HT1080 (cell line): ENCODE measurements at places on chromosomes 3 and 15. TPM values are rescaled to one million over a fixed set of nuclear protein-coding genes. Genes with fewer than 3 reads are reported as not detected.

HESX1 gene
- total RNA-seq, result 0.20 and 1.3 TPM in 2 replicates

SLC38A3 gene
- 2.2 TPM in 1 of 2 replicates, not detected in the other for total RNA-seq

GRCh38 chr3:151299006-151299405, 17.6 kb downstream of the GPR87 start:
- DNase-seq, result no peak

DNA sequence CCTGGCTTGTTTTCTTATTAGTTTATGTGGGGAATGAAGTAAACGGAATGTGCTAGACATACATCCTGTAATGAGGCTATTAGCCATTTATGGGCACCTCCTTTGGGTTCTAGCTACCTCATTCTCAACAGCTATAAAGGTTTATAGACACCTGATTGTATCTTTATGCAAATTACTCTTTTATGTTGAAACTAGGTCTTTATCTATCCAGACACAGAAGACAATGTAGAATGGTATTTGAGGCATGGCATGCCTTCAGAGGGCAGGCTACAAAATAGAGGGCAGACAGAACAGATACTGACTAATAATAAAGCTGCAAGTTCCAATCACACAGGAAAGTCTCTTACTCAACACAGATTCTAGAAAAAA, 27.1 kb downstream of the TBC1D2B start:
- no peak for DNase-seq

DNA sequence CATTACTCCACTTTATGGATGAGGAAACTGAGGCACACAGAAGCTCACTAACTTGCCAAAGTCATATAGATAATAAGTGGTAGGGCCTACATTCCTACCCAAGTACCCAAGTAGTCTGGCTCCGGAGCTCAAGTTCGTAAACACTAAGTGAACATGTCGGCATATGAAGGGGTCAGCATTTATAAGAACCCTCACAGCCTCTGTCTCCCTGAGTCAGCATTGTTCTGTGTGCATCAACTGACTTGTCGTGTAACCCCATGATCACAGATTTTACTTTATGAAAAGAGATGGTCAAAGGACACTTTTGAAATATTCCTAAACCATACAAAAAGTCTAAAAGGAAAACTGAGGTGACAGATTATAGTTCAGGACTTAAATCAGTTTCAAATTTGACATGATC, 260.1 kb upstream of the CCDC54 start:
- DNase-seq, result no peak

DNA sequence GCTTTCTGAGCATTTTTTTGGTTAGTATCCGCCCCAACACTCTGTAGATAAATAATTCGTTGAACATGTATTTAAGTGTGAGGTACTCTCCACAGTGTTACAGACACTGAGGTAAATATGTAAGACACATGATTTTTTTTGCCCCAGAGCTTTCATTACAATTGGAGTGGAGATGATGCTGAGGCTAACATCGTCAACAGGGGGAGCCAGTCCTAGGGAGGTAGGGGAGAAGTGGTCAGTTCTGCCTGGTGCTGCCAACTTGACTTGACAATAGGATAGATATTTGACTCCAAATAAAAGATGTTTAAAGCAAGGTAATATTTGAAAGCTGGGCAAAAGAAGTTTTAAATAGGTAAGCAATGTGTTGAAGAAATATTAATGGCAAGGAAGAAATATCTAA, 295.7 kb downstream of the UNC13C start:
- DNase-seq, result peak; percentile 4
